ENCODE measurements at places on chromosomes 1 and 21.

DNA sequence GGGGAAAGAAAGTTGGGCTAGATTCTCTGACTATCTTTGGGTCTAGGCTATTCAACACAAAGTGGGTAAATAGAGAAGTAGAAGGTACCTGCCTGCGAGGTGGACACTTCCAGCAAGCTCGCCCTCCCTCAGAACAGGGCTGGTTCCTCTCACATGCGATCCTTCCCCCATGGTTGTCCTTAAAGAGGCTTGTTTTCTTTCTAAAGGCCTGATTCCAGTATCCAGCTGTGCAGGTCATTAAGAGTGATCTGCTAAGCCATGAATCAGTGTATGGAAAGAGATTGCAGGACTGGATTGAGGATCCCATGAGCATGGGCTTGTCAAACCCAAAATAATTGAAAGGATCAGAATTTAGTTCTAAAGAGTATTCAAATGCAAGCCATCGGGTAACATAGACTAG lies 189.0 kb downstream of the URB2 start:
- no peak for DNase-seq

- DNase-seq: no peak
Measured at GRCh38 chr1:32228771-32229170, 6.6 kb downstream of the EIF3I start.

GRCh38 chr1:2469103-2469940 lies 6.8 kb upstream of the PLCH2 start:
- DNase-seq: no peak

GRCh38 chr1:119327450-119328155 lies 41.0 kb upstream of the HAO2 start:
- DNase-seq: peak; percentile 16

DNA sequence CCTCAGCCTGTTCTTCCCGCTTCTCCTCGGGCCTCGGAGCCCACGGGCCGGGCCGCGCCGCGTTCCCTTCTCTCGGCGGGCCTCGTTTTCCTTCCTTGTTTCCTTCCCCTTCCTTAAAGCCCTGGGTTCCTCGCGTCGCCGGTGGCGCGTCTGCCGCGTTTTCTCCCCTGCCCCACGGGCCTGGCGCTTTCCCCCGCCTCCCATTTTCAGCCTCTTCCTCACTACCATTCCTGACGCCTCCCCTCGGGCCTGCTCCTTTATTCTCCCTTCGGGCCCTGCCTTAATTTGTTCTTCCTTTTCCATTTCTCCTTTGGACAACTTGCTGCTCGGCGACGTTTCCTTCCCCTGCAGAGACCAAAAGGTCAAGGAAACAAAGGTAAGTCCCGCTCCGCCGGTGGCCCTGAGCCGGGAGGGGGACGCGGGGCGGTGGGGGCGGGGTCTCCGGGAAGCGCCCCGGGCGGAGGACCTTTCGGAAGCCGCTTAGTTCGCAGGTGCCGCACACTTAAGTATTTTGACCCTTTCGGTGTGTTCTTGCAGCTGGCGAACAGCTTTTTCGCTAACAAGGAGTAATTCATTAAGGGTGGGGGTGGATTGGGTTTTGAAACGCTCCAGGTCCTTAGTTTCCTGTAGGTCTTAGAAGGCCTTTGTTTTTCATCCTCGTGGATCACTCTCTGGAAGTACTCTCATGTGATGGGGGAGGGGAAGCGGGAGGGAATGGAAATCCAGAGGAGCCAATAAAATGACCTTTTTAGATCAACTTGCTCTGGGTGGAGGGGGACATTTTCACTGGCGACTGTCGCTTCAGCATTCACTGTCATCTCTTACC lies 780 bp downstream of the YTHDF2 start:
- DNase-seq: peak; percentile 53

GRCh38 chr1:77582905-77583304 lies 99.6 kb downstream of the ZZZ3 start:
- no peak for DNase-seq

GRCh38 chr1:88354256-88354655 lies 329.8 kb upstream of the PKN2 start:
- DNase-seq: no peak

- DNase-seq: no peak
Measured at GRCh38 chr1:230403442-230403841, 22.7 kb downstream of the PGBD5 start.

- no peak for DNase-seq
Measured at GRCh38 chr1:53532912-53533311, 73.7 kb downstream of the DMRTB1 start.

DNA sequence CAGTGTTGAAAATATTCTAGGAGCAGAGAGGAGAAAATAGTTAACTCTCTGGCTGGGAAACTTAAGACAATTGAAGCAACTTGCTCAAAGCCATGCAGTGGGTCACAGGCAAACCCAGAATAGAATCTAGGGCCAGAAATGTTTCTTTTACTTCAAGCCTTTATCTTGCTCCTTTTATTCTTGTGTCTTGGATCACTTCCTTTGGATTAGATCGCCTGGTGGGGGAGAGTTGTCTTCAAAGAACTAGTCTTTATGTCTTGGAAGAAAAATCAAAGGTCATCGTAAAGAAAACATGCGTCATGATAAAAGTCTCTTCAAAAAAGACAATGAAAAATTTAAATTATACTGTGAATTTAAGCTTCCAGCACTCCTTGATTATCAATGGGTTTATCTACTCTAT lies 493.6 kb upstream of the USP24 start:
- peak; percentile 86 for DNase-seq

DNA sequence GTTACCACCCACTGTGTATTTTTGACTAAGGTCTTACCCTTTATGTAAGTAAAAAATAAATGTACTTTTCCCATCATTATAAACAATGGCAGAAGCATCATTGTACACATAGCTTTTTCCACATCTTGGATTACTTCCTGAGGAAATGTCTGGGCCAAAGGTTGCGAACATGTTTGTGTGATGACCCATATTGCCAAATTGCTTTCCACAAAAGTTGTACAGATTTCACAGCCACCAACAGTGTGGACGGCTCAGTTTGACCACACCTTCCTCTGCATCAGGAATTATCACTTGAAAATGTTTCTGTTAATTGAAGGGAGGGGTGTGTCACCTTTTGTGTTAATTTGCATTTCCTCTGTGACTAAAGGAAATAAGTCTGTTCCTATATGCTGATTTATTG lies 25.7 kb downstream of the AKNAD1 start:
- DNase-seq: peak; percentile 77

DNA sequence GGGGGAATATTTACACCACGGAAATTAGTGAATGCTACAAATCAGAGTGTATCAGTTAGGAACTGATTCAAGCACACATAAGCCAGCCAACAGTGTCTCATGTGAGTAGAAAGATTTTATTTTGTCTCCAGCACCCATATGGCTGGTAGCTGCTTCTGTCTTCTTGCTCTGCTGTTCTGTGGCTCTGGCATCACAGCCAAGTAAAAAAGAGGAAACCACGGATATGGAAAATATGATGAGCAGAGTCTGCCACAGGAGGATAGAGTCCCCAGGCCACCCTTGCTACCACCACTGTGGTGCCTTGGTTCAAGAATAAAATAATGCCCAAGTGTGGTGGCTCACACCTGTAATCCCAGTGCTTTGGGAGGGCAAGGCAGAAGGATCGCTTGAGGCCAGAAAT lies 53.6 kb upstream of the SPOCD1 start:
- DNase-seq: no peak

GRCh38 chr1:94087193-94087592 lies 33.8 kb downstream of the ABCA4 start:
- no peak for DNase-seq

DNA sequence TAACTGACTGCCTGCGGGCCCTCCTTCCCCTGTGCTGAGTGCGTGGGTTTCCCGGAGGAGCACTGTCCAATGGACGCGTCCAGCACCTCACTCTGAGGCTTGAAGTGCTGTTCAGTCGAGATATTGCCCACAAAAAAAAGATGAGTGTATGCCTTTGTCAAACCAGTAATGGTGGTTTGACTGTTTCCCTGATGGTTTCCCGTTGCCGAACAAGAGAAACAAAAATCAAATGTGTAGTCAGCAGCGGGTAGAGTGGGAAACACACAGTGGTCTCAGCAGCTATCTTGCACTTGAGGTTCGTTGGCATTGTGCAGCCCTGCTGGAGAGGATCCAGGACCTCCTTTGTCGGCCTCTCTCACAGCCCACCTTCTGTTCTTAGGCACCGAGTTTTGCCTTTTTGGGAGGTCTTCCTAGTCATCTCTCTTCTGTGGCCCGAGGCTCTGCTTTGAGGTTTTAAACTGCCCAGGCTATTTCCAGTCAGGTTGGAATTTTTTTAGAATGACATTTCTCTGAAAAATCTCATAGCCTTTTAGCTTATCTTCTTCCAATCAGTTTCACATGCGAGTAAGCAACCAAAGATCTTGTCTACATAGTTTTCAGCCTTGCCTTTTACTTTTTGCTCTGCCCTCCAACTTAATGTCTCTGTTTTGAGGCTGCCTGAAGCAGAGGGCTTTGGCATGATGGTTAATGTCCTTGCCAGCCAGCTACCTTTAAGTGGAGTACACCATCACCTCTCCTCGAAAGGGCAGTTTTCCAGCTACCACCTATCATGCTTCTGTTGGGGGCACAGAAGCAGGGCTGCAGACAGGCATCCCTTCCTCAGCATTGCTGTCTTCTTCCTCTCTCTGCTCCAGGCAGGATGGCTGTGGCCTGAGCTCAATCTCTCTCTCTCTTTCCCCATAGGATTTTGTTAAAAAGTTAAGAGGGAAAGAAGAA lies 132.3 kb downstream of the URB2 start:
- peak; percentile 13 for DNase-seq

- DNase-seq: no peak
Measured at GRCh38 chr1:66571789-66572188, 37.8 kb downstream of the SGIP1 start.

DNA sequence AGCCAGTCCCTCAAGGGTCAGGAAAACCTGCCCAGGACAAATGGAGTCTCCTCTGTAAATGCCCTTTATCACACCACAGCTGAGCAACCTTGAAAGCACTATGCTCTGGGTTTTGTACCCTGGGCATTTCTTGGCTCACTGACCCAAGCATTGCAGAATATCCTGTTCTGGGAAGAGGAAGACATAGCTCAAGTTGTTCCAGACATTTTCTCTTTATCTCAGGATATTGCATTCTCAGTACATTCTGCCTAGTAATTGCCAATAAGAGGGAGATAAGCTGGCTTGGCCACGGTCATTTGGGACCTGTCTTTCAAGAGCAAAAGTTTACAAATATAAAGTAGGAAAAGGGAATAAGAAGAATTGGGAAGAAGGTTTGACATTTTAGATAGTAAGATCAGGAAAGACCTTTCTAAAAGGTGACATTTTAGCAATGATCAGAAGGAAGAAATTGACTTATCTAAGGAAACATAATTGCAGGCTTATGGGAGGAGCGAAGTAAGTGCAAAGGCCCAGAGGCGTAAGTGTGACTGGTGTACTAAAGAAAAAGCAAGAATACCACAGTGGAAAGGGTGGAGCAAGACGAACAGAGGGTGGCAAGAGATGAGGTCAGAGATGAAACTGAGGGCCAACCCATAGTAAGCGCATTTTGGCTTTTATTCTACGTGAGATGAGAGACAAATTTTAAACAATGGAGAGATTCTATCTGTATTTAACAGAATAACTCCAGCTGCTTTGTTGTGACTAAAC lies 394.0 kb upstream of the CXADR start:
- no peak for DNase-seq
